ENCODE measurements at places on chromosomes 16 and 17.

- peak; percentile 79 for DNase-seq
Observed at GRCh38 chr17:40340880-40341807, 23.4 kb downstream of the GJD3 start.

GRCh38 chr17:79826204-79826680 is 13.0 kb downstream of the CBX4 start:
- peak; percentile 58 for DNase-seq

GRCh38 chr17:58414596-58414997 is 2.7 kb downstream of the RNF43 start:
- no peak for DNase-seq

DNA sequence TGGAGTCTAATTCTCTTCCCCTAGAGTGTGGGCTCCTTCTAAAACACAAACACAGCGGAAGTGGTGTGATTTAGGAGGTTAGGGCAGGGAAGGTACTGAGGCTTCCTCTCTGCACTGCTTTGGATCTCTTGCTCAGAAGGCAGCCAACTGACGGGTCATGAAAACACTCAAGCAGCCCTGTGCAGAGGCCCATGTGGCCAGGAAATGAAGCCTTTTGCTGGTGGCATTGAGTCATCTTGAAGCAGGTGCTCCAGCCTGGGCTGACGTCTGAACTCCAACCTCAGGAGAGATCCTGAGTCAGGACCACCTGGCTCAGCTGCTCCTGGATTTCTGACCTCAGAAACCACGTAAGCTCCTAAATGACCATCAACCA is 72.9 kb downstream of the MRM1 start:
- DNase-seq = no peak

DNA sequence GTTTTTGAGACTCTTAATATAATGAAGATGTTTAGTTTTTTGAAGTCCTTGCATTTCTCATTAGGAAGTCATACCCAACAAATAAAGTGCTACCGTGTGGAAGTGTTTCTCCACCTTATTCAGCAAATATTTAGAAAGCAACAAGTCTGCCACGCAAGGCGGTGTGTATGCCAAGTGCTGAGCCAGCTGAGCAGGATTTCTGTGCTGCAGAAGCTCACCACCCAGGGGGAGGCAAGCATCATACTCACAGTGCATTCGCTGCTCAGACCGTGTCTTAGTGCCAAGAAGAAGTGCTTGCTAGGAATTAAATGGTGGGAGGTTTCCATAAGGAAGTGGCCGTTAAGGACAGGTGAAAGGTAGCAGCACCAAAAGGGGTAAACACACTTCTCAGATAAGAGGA is 111.2 kb downstream of the ARHGAP44 start:
- DNase-seq = no peak

- no peak for DNase-seq
Observed at GRCh38 chr16:81752225-81752875, 26.7 kb upstream of the PLCG2 start.

GRCh38 chr17:82663381-82664275 is 15.4 kb upstream of the WDR45B start:
- no peak for DNase-seq

- peak; percentile 80 for DNase-seq
Observed at GRCh38 chr16:18969050-18969854, 14.5 kb upstream of the TMC7 start.

DNA sequence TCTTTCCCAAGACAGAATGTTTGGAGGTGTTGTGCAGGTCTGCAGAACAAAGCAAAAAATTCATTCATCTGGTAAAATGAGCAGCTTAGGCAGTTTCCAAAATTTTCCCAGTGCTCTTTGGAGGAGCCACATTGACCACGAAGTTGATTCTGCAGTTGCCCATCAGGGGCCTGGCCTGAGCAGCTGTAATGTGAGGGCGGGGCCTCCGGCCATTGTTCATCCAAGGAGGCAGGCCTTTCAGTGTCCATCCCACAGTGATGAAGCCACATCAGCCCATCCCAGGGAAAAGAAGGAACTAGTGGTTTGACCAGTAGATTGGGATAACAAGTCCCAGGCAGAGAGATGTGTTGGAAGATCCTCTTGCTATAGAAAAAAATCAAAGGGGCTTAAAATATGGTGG is 10.1 kb downstream of the UBFD1 start:
- DNase-seq = no peak

GRCh38 chr16:20310421-20311395 is 16.6 kb downstream of the GP2 start:
- no peak for DNase-seq

DNA sequence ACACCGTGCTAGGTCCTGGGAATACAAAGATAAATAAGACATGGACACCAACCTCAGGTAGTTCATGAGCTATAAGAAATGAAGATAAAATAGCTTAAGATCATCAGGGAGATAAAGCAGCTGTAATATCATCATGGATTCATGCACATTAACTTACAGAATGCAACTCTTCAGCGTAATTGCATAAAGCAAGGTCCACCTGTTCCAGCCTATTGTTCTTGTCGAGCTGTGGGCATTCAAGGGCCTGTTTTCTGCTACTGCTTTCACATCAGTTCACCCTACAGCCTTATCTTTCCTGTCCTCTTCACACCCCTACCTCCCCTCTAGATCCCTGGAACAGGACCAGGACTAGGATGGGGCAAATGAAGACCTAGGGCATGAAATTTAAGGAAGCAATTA is 133.9 kb downstream of the SPACA3 start:
- no peak for DNase-seq

- no peak for DNase-seq
Observed at GRCh38 chr17:65530523-65531255, 30.8 kb downstream of the AXIN2 start.

DNA sequence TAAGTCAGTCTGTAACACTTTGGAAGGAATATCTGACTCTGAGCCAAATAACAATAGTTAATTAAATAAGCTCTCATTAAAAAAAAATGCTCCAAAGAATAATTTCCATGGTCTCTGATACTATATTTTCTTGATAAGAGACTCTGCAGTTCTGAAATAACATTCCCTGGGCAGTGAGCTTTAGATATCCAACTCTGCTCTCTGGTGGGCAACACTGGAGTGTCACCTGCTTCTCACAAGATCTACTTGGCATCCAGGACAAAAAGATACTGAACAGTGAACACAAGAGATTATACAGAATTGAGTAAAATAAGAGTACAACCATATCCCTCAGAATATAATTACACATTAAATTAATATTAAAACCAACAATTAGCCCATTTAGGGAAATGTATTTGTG is 13.7 kb downstream of the BLMH start:
- peak; percentile 84 for DNase-seq

DNA sequence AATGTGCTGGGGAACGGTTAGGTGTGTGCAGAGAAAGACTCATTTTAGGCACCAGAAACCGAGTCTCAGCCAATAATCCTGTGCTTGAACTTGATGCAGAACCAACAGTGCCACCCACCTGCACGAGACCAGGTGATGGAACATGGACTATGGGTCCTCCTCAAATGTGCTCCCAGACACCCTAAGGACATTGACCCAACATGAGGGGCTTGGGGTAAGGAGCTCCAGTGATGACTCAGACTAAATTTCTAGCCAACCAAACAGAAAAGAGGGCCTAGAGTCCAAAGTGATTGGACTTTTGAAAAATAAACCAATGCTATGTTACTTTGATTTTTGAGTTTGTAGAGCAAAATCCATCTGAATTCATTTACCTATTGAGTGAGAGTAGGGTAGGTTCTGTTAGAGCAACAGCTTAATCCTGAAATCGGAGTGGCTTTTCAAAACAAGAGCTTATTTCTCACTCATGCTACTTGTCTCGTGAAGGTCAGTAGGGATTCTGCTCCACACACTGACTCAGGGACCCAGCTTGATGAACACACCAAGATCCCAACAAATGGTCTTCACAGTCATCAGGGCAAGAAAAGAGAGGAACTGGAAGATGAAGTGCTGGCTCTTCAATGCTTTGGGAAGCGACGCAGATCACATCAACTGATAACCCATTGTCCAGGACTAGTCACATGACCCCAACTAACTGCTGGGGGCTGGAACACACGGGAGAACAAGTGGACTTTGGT is 21.8 kb downstream of the FAM20A start:
- DNase-seq = no peak

- DNase-seq = no peak
Observed at GRCh38 chr17:17907469-17907868, 64.7 kb downstream of the TOM1L2 start.

DNA sequence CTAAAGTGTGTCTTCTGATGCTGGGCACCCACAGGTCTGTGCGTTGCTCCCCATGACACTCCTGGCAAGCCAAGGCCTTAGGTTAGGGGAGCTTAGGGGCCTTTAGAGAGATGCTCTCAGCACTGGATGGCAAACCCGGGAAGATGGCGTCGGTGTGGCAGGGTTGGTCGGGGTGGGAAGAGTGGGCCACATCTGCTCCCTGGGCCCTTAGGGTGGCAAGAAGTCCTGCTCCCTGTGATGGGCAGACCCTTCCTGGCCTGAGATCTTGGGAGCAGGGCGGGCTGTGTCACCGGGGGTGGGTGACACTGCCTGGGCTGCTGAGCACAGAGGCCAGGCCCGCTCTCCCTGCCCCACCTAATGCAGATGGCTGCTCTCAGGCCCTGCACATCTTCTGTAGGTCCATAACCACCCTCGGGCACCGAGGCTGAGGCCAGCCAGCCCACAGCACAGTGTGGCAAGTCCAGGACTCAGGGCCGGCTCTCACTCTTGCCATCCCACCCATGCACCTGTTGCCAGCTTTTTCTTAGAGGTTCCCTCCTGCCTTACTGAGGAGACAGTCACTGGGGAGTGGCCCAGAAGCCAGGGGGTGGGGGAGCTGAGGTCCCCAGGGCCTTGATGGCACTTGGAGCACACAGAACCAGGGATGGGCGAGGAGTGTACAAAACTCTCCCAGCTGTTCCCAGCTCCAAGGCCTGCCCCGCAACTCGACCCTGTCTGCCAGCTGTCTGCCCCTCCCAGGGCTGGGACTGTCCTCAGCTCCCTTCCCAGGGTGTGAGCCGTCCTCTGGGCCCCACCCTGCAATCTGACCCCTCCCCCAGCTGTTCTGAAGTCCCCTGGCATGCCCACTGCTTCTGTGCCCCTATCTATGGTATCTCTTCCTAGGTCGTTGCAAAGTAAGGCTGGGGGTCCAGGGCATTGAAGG is 4.4 kb upstream of the MTSS2 start:
- DNase-seq = no peak

- peak; percentile 78 for DNase-seq
Observed at GRCh38 chr16:29007730-29008593, 23.1 kb downstream of the LAT start.

GRCh38 chr16:24478401-24478800 is 61.0 kb upstream of the RBBP6 start:
- DNase-seq = no peak

DNA sequence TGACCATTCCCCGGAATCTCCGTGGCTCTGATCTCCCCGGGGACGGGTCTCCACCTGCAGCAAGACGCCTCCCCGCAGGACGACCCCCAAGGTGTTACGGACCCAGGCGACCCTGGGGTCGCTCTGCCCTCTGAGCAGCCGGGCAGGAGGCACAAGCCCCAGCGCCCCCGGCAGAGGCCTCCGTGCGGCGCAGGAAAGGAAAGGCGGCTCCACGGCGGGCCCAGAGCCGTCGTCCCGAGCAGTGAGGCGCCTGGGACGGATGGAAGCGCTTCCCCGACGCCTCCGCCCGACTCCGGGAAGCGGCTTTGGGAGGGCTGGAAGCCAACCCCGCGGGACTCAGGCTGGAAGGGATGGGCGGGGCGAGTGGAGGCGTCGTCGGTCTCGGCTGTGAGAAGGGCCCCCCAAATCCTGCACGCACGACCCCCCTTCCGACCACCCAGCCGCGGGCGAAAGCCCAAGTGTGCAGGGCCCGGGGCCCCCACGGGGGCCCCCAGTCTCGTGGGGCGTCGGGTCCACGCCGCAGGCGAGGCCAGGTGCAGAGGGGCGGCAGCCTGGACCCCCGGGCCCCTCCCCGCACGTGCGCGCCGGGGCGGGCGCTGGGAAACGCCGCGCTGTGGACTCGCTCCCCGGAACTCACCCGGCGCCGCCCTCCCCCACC is 32.7 kb upstream of the RPH3AL start:
- DNase-seq = no peak
